ENCODE measurements at places on chromosomes 1 and 21.

DNA sequence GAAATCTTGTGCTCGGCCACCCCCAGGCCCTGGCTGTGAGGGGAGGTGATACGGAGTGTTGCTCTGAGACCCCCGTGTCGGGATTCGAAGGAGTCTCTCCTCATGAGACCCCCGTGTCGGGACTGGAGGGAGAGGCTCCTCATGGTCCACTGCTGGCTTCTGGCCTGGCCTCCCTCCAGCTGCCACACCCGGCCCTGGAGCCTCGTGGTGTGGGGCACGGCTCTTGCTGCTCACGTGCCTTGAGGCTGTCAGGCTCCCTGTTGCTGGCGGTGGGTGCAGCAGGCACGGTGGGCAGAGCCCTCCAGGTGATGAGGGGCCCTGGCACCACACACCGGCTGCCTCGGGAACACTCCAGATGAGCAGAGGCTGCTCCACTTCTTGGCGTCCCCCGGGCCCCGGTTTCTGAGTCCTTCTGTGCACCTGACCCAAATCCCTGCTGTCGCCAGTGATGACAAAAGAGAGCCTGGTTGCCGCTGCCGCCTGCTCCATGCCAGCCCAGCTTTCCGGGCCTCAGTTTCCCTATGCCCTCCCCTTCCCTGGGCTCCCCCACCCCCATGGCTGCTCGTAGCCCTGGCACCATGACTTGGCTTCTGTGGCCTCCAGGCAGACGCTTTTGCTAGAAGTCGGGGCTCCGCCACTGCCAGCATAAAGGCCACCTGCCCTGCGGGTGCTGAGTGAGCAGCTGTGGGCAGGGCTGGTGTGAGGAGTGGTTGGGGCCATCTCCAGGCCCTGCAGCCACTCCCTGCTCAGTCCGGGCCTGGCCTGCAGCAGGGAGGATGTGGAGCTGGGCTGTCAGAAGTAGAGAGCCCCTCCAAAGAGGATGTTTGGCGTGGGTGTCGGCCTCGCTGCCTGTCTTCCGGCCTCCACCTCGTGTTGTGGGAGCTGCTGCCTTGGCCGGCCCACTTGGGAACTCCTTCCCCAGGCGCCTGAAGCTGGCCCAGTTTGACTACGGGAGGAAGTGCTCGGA lies 11.8 kb downstream of the TMEM240 start:
- no peak for DNase-seq

DNA sequence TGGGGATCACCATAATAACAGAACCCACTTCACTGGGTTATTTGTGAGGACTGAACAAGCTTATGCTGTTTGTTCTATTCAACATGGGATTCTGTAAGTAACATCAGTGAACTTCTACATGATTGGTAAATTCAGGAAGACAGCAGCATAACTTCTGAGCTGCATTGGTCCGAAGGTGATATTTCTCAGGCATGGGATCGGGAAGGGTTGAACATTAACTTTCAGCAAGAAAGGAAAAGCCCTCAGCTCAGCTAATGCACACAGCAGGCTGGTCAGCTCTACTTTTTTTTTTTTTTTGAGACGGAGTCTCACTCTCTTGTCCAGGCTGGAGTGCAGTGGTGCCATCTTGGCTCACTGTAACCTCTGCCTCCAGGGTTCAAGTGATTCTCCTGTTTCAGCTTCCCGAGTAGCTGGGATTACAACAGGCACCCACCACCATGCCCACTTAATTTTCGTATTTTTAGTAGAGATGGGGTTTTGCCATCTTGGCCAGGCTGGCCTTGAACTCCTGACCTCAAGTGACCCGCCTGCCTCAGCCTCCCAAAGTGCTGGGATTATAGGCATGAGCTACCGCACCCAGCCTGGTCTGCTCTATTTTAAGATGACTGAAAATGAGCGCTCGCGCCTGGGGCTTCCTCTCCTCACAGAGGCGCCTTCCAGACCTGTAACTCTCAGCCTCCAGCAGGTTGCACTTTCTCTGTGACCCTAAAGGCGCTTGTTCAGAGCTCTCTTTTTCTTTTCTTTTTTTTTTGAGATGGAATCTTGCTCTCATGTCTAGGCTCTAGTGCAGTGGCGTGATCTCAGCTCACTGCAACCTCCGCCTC lies 42.2 kb downstream of the ECE1 start:
- DNase-seq = no peak

DNA sequence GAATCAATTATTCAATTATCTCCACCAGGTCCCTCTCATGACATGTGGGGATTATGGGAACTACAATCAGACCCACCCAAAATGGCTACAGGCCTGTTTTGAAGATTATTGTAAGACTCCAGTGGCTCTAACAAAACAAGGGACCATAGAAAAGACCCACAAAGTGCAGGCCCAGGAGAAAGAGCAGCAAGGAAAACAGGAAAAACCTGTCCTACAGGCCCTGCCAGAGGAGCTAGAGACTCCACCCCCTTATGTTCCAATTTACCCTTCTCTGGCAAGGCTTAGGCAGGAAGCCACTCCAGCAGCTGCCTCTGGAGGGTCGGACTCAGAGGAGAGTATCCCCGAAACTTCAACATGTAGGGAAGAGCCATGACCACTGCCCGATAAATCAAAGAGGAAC lies 96.5 kb downstream of the LIPI start:
- no peak for DNase-seq

GRCh38 chr1:31218705-31219104 lies 21.0 kb downstream of the NKAIN1 start:
- DNase-seq = no peak

GRCh38 chr1:184755226-184756065 lies 788 bp upstream of the EDEM3 start:
- DNase-seq = peak; percentile 20

- no peak for DNase-seq
Measured at GRCh38 chr1:172977296-172978017, 73.3 kb downstream of the TNFSF18 start.

DNA sequence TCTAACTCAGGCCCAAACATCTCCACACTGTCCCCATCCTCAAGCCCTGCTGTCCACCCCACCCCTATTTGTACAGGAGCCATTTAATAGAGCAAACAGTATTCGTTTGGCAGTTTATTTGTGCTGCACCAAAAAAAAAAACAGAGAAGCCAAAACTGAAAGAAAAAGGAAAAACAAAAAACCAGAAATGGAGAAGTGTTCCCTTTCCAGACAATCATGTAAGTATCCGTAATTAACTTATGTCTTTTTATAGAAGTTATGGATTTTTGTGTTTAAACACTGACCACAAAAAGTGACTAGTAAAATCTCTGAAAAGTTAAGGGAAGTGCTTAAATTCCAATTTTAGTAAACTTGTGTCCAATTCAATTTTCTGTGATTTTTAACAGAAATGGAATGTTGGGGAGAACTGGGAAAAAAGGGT lies 40.4 kb upstream of the ZBTB18 start:
- DNase-seq = no peak

DNA sequence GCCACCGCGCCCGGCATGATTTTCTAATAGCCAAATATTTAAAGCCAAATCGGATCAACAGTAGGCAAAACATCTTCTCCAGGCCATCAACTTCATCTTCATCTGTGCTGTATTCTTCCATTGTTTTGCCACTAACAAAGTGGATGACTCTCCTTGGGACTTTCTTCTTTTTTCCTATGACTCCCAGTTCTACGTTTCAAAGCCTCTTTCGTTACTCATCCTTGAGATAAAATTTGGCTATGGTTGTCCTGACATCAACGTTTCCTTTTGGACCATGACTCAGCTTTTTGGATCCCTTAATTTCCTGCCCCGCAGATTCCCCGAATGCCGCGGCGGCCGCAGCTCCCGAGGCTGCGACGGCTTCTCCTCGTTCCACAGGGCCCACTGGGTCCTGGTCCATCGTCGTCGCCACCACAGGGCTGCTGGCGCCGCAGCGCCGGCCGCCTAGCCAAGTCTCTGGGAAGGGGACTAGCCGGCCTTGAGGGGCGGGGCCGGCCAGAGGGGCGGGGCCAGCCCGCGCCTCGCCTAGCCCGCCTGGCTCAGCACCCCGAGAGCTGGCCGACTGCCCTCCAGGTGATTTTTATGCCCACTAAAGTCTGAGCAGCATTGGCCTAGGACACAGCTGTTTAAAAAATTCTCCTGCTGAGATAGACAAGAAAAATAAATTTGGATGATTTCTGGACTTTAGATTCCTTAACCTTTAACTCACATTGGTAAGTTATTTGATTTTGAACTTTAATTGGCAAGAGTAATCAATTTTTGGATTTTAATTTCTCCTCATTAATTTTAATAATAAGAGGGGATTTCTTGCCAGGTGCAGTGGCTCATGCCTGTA lies 93.9 kb downstream of the ADCY10 start:
- peak; percentile 33 for DNase-seq

GRCh38 chr21:41458121-41458520 lies 32.1 kb downstream of the MX1 start:
- DNase-seq = no peak

GRCh38 chr1:224523676-224524075 lies 89.1 kb upstream of the WDR26 start:
- no peak for DNase-seq

DNA sequence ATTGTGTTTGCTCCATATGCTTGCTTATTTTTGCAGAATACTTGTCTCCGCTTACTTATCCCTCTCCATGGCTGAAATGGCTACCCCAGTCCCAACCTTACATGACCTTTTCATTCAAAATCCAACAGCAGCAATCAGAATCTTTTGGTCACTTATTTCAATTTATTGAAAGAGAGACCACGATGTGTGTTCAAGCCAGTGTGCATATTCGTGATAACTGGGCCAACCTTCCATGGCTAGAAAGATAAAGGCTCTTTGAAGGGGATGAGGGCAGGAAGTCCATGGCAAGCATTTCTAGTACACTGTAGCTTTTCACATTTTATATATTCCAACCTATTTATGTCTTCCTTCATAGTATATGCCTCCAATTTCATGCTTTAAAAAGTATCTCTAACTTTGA lies 23.1 kb downstream of the HSD11B1 start:
- DNase-seq = no peak

- DNase-seq = no peak
Measured at GRCh38 chr1:19414515-19415121, 70.7 kb downstream of the CAPZB start.

DNA sequence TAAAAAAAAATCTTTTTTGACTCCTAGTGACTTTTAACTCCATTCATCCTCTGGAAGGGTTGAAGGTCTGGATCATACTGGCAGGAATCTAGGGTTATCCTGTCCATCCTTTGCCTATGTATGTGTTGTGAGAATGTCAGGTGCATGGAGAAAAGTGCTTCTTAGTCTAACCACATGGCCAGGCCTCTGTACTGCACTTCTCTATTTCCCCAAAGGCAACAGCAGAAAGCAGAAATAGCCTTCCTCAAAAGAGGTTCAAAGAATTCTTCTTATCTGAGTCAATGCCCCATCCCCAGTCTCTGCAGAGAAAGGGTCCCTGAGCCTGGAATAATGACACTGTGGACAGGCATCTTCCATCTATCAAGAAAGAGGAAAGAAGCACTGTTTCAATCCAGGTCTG lies 85.7 kb upstream of the CD34 start:
- no peak for DNase-seq

- DNase-seq = peak; percentile 71
Measured at GRCh38 chr1:180252638-180253536, 22.8 kb downstream of the LHX4 start.

- DNase-seq = no peak
Measured at GRCh38 chr1:198276241-198276640, 119.4 kb downstream of the NEK7 start.

DNA sequence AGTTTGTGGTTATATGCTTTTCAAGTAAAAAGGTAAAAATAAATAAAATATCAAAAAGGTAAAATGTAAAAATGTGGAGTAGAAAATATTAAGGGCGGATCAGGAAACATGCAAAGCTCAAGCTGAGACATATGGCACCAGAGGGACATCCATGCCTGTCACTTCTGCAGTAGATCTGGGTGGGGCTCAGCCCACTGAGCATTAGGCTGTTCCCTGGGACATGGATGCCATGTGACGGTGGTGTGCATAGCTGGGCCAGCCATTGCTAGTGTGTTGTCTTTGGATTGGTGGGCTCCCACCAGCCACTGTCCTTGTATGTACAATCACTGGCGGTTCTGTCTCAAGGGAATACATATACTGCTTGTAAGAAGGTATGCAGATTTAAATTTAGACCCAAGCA lies 3.0 kb downstream of the TTC13 start:
- DNase-seq = no peak

GRCh38 chr1:72051538-72051937 lies 230.8 kb downstream of the NEGR1 start:
- DNase-seq = no peak

DNA sequence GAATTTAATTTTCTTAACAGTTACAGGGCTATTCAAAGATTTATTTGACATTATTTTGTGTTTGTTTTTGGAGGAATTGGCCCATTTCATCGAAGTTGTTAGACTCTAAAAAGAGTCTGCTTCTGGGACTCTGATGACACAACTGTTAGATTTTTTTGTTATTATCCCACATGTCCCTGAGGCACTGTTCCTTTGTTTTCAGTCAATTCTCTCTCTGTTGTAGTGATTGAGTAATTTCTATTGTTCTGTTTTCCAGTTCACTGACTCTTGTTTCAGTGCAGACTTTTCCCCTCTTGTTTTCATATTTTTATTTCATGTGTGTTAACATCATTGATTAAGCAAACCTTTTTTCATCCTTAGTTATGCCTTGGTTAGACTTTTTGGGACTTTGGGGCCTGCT lies 325.0 kb downstream of the ZNF326 start:
- DNase-seq = no peak

DNA sequence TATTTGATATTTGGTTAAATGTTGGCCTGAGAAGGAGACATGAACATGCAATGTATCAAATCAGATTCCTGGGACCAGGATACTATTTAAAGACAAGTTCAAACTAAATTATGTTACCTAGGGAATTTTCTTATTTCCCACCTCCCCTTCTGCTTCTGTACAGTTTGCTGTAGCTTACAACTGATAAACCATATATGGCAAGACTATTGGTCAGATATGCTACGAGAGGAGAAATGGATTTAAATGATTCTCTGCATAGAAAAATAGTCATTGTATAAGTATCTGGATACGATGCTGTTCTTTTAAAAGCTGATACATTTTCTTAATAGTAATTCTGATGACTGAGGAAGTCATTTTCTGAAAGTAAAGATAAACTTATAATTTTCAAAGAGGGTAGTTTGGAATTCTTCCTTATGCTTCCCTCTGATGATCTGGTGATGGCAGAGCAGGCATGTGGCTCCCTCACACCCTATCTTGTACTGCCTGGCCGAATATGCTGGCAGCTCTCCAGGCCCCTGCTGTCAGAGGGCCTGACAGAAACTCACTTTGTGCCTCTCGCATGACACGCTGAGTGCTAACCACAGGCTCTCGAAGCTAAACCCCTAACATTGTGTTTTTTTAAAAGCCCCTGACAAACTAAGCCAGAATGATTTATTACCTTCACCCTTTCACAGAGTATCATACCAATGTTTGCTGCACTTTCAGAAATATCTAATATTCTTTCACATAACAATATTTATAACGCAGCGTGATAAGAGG lies 19.4 kb downstream of the RRP15 start:
- peak; percentile 5 for DNase-seq

- no peak for DNase-seq
Measured at GRCh38 chr1:158649052-158649451, 37.5 kb downstream of the SPTA1 start.

GRCh38 chr1:56330391-56331026 lies 248.9 kb downstream of the PLPP3 start:
- no peak for DNase-seq

All from activated naive CD8-positive, alpha-beta T cell treated with anti-CD3 and anti-CD28 coated beads for 36 hours (primary cell).